Uterus (tissue), 4 donors: ENCODE measurements at places on chromosomes 13 and 19.

DNA sequence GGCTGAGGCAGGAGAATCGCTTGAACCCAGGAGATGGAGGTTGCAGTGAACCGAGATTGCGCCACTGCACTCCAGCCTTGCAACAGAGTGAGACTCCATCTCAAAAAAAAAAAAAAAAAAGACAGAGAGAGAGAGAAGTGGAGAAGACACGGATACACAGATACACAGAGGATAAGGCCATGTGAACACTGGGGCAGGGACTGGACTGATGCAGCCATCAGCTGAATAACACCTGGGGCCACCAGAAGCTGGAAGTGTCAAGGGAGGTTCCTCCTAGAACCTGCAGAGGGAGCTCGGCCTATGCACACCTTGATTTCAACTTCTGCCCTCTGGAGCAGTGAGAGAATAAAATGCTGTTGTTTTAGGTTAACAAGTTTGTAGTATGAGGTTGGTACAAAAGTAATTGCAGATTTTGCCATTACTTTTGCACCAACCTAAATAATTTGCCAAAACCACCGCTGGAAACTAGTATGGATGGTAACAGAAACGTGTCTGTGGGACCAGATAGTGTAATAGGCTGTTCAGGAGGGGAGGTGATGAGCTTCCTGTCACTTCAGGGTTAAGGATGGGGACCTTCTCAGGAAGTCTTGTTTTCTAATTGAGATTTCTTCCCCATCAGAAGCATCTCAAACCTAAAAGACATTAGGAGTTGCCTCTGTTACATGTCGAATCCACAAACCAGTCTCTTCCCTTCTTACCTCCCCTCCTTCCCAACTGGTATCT is 36.4 kb upstream of the IGSF23 start:
- no peak for DNase-seq

DNA sequence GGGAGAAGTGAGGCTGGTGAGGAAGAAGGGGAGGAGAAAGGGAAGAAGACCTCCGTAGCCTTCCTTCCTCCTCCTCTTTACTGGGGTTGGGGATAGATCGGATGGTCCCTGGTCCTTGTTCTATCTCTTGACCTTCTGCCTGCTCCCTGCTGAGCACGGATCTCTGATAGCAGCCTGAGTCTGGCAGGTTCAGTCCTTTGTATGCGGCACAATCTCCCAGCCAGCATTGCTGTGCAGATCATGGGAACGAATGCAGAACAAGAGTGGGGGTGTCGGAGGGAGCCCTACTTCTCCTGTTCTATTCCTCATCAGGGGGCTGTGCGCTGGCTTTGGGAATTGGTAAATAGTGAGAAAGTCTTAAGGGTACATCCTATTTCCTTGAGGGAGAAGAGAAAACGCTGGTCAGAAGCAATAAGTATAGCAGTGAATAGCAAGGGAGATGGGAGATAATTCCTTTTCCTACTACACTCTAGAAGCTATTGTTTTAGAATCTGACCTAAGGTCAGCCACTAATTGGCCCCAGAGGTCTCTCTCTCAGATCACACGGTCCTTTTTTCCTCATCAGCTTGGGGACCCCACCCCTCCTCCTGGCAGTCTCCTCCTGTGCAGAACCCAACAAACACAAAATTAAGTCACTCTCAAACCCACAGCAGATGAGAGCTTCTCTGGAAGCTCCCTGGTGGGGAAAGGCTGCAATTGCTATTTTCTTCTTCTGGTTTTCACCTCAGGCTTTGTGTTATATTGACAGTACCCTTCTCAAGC is 41.0 kb downstream of the KL start:
- DNase-seq: no peak

DNA sequence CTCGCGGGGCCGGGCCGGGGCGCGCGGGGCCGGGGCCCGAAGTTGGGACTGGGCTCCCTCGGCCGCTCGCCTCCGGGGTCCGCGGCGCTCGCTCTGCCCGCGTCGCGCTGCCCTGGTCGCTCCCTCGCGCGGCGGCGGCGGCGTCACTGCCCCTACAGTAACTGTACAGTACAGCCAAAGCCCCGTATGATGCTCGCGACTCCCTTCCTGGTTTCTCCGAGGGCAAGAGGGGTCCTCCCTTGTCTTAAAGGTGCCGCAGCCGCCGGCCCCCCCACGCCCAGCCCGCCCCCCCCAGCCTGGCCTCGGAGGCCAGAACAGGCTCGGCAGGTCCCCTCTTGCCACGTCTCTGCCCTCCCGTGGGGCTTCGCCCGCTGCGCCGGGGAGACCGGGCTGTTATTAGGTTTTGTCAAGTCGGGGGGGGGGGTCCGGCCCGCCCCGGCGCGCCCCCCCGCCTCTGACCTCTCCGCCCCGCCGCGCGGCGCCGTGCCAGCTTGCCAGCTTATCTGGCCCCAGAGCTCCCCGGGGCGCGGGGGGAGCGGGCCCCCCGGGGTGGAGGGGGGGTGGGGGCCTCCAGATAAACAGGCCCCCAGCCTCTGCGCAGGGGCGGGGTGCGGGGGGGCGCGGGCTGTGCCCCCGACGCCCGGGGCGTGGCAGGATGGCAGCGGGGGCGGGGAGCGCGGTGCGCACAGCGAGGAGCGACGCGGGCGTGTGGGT is at the start of gene ZBTB7A:
ZBTB7A (minus strand) TSS at position 218 of the 714 bp plus-strand sequence. CDS start 11,667 bp downstream, outside the sequence.
- DNase-seq: peak; percentile 75

- DNase-seq: no peak
Observed at GRCh38 chr19:19132912-19133311, 5.4 kb downstream of the TMEM161A start.

GRCh38 chr13:38888309-38888708 is 102.3 kb downstream of the STOML3 start:
- no peak for DNase-seq

- no peak for DNase-seq
Observed at GRCh38 chr13:73372666-73373627, 314.1 kb downstream of the KLF5 start.
